Glomerular endothelial cell (primary cell): ENCODE measurements at places on chromosomes 13 and 19. TPM values are rescaled to one million over a fixed set of nuclear protein-coding genes. Genes with fewer than 3 reads are reported as not detected.

The SLITRK5 gene
- total RNA-seq, result under 0.01 and 0.06 TPM in 2 replicates

The PLIN3 gene
- 96.7 and 105 TPM in 2 replicates for total RNA-seq

The DDX39A gene
- total RNA-seq, result 94.5 and 117 TPM in 2 replicates

GRCh38 chr19:32450217-32450616 lies 44.6 kb downstream of the DPY19L3 start:
- no peak for DNase-seq

- no peak for DNase-seq
Observed at GRCh38 chr13:23469951-23470421, 36.5 kb upstream of the SACS start.

GRCh38 chr13:46160471-46161066 lies 21.4 kb downstream of the LCP1 start:
- DNase-seq, result peak; percentile 33

DNA sequence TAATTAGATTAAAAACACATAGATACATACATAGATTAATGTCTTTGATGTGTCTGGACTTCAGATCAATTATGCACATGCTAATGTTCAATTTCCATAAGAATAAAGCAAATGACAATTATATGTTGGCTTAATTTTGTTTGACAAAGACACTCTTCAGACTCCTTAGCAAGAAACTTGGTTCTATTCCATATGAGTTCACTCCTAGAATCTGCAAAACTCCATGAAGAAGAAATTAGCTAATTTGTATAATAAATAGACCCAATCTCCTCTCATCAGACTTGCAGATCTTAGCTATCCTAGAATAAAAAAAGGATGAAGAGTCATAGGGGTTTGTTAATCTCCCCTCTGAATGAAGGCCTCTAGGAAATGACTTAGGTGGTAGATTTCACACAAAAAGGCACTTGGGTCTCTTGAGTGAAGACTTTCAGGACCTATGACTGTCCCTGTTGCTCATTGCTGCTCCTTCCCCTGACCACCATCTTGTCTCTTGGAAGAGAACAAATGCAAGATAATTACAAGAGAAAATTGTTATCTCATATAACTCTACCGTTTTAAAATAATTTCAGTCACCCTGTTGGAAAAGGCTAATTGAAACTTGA lies 302.2 kb downstream of the EFNB2 start:
- DNase-seq, result no peak
